ENCODE measurements at places on chromosomes 6 and 20.

DNA sequence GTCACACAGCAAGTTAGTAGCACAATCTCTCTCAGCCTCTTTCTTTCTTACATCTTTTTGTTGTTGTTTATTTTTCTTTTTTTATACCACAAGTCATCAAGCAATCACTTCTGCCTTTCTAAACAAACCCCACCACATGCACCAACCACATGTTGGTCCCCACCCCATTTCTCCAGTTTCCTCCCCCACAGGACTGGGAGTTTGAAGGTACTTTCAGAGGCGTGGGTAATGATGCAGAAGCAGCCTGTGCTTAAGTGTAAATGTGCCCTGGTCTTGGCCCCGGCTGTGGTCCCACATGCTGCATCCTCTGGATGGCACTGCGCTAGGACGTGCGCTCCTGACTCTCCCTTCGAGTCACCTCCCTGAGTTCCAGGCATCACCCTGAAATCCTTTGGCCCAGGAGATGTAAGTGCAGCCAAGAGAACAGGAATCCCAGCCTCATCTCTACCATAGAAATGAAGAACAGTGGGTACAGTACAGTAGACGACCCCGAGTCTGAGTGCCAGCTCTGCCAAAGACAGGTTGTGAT, 5.7 kb downstream of the HCK start:
- no peak for DNase-seq

GRCh38 chr6:85115376-85115775, 334.5 kb upstream of the NT5E start:
- no peak for DNase-seq

GRCh38 chr20:57346477-57346876, 4.6 kb upstream of the RAE1 start:
- DNase-seq, result peak; percentile 88

GRCh38 chr6:21628160-21628559, 34.6 kb downstream of the SOX4 start:
- no peak for DNase-seq

GRCh38 chr20:38061109-38061508, 27.6 kb downstream of the RPRD1B start:
- DNase-seq, result no peak

DNA sequence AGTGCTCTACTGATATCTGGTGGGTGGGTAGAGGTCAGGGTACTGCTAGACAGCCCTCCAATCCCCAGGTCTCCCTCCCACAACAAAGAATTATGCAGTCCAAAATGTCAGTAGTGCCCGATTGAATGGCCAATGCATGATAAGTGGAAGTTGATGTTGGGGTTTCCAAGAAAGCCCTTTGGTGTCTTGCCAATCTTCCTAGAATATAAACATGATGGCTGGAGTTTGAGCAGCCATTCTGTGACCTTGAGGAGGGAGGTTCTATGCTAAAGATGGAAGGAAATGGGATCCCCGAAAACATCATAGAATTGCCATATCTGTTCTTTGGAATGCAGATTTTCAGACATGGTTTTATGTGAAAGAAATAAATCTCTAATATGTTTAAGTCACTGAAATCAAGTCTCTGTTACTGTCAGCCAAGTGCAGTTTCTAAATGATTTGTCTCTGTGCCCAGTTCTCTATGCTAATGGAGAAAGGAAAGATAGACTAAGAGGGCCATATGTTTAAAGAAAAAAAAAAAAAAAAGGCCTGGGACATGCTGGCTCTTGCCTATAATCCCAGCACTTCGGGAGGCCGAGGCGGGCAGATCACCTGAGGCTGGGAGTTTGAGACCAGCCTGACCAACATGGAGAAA, 32.8 kb upstream of the PTPN1 start:
- no peak for DNase-seq

DNA sequence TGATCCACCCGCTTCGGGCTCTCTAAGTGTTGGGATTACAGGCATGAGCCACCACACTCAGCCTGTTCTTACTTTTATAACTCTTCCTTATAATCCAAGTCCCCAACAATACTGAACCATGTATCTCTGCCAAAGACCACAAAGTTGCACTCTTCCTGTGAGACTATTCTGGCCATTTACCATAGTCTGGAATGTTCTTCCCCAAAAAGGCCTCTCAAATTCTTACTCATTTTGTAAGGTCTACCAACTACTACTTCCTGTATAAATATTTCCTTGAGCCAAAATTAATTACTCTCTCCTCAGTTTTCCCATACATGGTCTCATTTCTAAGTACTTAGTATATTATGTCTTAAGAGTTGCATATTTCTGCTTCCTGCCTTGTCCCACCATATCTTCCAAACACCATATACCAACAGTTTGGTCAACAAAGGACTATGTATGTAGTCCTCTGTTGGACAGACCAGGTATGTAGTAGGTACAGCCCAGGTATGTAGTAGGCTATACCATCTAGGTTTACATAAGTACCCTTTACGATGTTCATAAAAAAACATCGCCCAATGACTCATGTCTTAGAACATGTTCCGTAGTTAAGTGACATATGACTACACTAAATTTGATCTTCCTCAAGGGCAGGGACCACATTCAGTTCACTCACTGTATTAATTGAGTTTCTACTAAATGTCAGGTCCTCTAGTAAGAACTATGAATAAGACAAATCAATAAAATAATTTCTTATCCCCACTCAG, 22.0 kb downstream of the RANBP9 start:
- no peak for DNase-seq

DNA sequence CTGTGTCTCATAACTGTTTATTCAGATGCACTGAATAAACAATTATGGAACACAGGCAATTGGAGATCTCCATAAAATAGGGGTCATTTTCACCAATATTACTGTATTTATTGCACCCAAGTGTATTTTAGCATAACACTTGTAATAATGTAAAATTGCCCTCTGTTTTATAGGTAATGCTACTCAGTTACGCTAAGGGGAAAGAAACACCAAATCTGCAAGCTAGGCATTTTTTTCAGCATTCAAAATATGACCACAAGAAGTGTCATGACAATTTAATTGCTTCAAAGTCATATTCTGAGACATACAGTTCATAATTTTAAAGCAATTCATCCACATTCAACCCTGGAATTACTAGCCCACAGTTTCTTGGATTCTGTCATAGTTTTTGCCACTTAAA, 643.2 kb upstream of the NOX3 start:
- no peak for DNase-seq

- no peak for DNase-seq
Measured at GRCh38 chr6:129732034-129732433, 22.1 kb upstream of the ARHGAP18 start.

DNA sequence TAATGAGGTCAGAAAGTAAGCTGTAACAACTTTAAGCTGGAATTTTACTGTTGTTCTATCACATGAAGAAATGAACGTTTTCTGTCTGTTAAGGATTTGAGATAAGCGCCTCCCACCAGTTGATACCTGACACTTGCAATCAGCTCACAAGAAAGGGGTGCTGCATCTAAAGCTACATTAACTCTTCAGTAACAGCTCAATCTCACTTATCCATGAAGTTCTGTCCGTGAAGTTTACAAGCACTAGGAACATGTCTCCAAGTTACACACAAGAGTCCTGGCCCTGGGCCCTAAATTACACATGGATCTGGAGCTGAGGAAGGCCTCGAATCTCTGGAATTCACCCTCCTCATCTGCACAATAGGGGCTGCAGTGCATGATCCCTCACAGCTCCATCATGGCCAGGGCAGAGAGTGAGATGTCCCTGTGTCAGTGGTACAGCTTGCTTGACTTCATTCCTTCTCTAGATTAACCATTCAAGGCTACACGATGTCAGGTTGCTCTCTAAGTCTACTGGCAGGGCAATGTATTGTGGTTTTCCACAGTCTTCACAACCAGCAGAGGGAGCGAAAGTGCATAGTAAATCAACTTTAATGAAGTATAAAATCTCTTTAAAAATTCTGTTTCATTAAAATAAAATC, 182.4 kb upstream of the MCHR2 start:
- no peak for DNase-seq

- no peak for DNase-seq
Measured at GRCh38 chr6:113401231-113401630, 455.9 kb upstream of the MARCKS start.

- no peak for DNase-seq
Measured at GRCh38 chr6:41286544-41287346, at the start of gene TREM1. Gene TREM1 (minus strand): TSS chr6:41286682. CDS start chr6:41286655, 27 bp downstream.

- no peak for DNase-seq
Measured at GRCh38 chr20:483815-484644, 21.7 kb upstream of the TBC1D20 start.

DNA sequence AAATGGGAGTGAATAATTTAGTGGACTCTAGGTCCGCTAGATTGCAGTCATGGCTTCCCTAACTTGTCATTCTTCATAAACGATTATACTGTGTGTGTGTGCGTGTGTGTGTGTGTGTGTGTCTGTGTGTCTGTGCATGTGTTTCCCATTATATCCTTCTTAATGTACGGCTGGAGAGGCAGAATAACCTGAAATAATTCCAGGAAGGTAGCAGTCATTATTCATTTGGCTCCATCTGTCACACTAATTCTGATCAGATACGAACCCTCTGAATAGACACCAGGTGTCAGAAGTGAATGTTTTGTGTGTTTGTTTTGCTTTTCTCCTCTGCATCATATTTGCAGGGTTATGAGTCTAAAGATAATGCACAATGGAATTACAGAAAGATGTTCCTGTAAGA, 372.9 kb downstream of the DOK5 start:
- DNase-seq, result no peak

GRCh38 chr6:147205690-147206600, 1.7 kb downstream of the STXBP5 start:
- no peak for DNase-seq

DNA sequence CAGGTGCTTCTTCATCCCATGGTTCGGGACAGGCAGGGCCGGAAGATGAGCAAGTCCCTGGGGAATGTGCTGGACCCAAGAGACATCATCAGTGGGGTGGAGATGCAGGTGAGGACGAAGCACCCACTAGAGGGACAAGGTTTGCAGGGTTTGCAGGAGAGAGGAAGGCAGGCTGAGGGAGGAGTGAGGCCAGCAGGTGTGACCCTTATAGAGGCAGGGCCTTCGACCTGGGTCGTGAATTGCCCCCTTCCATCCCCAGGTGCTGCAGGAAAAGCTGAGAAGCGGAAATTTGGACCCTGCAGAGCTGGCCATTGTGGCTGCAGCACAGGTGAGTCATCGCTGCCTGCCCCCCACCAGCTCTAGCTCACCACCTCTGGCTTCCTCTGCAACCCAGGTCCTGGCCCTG, 8.4 kb downstream of the VARS2 start:
- DNase-seq, result no peak

GRCh38 chr6:167676000-167676665, 150.6 kb upstream of the AFDN start:
- no peak for DNase-seq

- DNase-seq, result no peak
Measured at GRCh38 chr6:67210450-67210849, 1424.6 kb upstream of the ADGRB3 start.

- DNase-seq, result no peak
Measured at GRCh38 chr6:112243861-112244827, 10.2 kb downstream of the LAMA4 start.

GRCh38 chr6:22149096-22149495, 147.7 kb downstream of the PRL start:
- DNase-seq, result no peak

All from nephron progenitor cell (in vitro differentiated cells).